ENCODE measurements at places on chromosomes 7 and 10.
A peak's percentile ranks its signal among the peaks of the same experiment; 100 is the strongest.

GRCh38 chr7:159157714-159158113 lies 13.0 kb upstream of the VIPR2 start:
- no peak for DNase-seq

DNA sequence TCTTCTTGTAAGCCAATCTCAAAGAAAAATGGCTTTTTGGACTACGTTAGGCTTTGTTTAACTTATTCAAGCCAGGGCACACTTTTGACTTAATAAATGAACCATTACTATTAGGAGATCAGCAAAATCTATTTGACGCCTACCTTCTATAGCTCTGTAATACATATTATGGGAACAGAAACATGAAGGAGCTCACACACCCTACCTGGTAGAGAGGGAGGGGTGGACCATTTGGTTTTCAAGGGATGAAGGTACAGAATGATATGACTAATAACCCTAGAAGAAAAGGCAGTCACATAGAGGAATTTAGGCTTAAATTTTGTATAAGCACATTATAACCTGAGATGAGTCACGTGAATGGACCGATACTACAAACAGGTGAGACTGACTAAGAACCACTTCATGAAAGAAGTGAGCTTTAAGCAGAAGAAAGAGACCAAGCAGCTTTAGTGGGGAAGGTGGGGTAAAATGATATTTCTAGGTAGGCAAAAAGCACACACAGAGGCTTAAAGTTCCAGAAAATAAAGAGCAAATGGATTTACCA lies 106.8 kb upstream of the CTTNBP2 start:
- DNase-seq: no peak

- DNase-seq: no peak
These were observed 324.4 kb downstream of the KCNMA1 start for GRCh38 chr10:77313066-77313750.

GRCh38 chr10:128854963-128855362 lies 612.1 kb upstream of the MGMT start:
- peak; percentile 79 for DNase-seq

- DNase-seq: no peak
These were observed 28.2 kb downstream of the COL26A1 start for GRCh38 chr7:101390901-101391301.

- DNase-seq: no peak
These were observed 217.0 kb upstream of the PODXL start for GRCh38 chr7:131773413-131773812.

DNA sequence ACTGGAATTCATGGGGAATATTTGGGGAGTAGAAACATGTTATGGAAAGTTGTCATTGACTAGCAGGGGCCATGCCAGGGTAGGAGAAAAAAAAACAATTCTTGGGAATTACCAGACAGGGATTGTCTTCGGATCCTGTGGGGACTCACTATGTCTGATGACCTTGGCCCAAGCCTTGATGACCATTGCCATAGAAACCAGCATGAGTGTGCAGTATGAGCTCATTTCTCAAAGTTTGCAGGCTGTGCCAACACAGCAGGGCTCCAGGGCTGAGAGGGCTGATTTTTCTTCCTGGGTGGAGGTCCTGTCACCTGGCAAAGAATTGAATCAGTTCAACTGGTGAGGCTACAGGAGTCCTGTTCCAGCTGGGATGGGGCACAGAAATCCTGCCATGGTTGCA lies 198.3 kb downstream of the ADRA2A start:
- no peak for DNase-seq

DNA sequence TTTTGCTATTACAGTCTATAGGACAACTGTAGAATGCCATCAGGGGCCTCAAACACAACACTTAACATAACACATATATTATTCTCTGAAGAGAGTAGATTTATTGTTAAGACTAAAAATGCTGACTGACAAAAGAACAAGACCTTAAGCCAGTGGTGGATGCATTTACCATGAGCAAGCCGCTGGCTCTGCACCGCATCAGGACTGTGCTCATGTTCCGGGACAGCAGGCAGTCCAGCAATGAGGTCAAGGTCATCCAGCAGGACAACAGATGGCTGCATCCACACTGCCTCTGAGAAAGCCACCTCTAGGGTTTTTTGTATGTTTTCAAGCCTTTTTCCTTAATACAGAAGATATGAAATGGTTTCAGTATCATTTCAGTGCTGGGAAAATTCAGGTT lies 23.8 kb downstream of the PEX1 start:
- DNase-seq: no peak

GRCh38 chr7:27167916-27168264 lies 2.6 kb upstream of the HOXA9 start:
- no peak for DNase-seq

DNA sequence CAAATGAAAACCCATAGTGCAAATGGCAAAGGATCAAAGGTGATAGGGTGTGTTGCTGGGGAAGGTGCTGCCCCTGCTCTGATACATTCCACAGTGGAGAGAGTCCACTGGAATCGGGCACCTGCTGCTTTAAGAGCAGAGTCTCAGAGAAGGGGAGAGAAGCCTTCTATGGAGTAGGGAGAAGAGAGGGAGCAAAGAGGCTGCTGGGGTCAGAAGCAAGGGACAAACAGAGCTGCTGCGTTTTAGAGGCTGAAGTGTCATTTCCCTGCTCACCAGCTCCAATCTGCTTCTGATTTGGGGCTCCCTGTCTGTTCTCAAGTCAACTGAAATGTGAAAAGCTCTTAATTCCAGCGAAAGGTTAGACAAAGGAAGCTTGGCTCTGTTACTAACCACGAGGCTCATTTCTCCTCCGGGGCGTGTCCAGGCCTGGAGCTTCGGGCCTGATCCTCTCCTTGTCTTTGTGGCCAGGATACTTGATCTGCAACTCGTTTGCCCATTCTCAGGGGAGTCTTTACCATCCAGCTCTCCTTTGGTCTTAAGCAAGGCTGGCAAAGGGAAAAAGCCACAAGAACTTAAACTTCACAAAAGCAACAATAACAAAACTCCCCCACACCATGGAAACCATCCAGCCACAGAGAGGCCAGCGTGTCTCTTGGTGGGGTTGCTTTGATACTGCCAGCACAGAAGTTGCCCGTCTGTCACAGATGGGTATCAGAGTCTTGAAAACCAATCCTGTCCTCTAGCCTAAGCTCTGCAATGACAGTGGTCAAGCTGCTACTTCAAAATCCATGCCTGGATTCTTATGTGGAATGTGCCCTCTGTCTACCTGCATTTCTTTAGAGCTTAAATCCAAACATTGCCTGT lies 692.6 kb downstream of the SUGCT start:
- DNase-seq: peak; percentile 21

DNA sequence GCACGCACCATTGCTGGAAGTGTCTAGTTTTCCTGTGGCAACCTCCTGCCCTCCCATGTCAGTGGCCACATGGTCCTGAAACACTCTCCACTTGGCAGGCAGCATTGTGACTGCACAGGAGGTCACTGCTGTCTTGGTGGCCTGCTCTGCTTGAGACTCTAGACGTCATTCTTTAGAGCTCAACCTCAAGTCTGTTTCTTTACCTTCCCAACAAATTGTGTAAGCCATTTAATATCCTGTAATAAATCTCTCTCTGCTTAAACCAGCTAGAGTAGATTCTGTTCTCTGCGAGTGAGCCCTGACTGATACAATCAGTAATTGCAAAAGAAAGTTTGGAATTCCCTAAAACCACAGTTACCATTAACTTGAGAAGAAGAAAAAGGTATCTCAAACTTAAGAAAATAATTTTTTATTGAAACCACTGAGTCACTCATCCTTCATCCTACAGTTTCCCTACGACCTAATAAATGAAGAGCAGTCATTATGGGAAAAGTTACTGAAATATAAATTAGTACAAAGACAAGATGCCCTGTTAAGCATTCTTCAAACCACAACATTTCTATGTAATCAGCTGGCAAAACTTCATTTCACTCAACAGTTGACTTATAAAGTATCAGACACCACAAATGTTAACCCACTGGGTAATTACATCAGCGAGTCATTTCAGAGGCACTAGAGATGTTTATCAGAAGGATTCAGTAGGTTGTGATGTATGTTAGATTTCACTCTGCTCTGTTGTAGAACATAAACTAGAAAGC lies 18.0 kb downstream of the SLC25A13 start:
- DNase-seq: no peak

All from left renal cortex interstitium (tissue), 4 donors.